ENCODE measurements at places on chromosomes 2 and 18. TPM values are rescaled to one million over a fixed set of nuclear protein-coding genes. Genes with fewer than 3 reads are reported as not detected.

FAM210A gene
- total RNA-seq = 11.5 TPM

DSC3 gene
- total RNA-seq = 0.09 TPM

LRRC30 gene
- total RNA-seq = not detected

SKA1 gene
- total RNA-seq = 0.95 TPM

SULT6B1 gene
- not detected for total RNA-seq

RIT2 gene
- total RNA-seq = not detected

CCDC141 gene
- not detected for total RNA-seq

ANKRD30B gene
- not detected for total RNA-seq
